Smooth muscle cell of bladder (primary cell): ENCODE measurements at places on chromosomes 5 and 9. TPM values are rescaled to one million over a fixed set of nuclear protein-coding genes. Genes with fewer than 3 reads are reported as not detected.

Gene PITX1
- 88.2 and 208 TPM in 2 replicates for total RNA-seq

Gene CRHBP
- 1.3 and 2.1 TPM in 2 replicates for total RNA-seq

Gene ADAMTS19
- 36.3 and 87.6 TPM in 2 replicates for total RNA-seq

Gene CNTNAP3B
- total RNA-seq = 1.3 and 6.4 TPM in 2 replicates

Gene PCDHGA7
- 4.1 and 4.6 TPM in 2 replicates for total RNA-seq

Gene TAF11L10
- total RNA-seq = not detected in 2 replicates

Gene OLFML2A
- 3.1 and 6.5 TPM in 2 replicates for total RNA-seq

Gene C5orf46
- 0.46 TPM in 1 of 2 replicates, not detected in the other for total RNA-seq

Gene PSAT1
- 42.9 and 102 TPM in 2 replicates for total RNA-seq
